ENCODE measurements at places on chromosomes 5 and 9.

GRCh38 chr5:34499001-34499734 is 157.0 kb upstream of the RAI14 start:
- DNase-seq = no peak

DNA sequence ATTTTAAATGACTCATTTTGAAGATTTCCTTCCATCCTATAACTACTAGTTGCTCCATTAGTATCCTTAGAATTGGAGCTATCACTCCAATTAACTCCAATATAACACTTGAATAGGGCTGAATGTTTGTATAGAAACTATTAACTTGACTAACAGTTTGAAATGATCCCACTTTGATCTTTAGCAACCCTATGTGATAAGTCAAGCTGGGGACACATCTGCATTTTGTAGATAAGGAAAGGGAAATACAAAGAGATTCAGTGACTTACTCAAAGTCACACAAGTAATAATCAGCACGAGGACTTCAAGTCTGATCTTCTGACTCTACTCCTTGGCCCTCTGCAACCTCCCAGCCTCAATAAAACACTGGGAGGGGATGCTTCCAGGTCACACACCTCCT is 101.1 kb downstream of the TMEM215 start:
- DNase-seq = no peak

GRCh38 chr5:113123618-113124017 is 147.0 kb downstream of the DCP2 start:
- DNase-seq = no peak

GRCh38 chr9:121581786-121582600 is 69.4 kb upstream of the DAB2IP start:
- DNase-seq = no peak

DNA sequence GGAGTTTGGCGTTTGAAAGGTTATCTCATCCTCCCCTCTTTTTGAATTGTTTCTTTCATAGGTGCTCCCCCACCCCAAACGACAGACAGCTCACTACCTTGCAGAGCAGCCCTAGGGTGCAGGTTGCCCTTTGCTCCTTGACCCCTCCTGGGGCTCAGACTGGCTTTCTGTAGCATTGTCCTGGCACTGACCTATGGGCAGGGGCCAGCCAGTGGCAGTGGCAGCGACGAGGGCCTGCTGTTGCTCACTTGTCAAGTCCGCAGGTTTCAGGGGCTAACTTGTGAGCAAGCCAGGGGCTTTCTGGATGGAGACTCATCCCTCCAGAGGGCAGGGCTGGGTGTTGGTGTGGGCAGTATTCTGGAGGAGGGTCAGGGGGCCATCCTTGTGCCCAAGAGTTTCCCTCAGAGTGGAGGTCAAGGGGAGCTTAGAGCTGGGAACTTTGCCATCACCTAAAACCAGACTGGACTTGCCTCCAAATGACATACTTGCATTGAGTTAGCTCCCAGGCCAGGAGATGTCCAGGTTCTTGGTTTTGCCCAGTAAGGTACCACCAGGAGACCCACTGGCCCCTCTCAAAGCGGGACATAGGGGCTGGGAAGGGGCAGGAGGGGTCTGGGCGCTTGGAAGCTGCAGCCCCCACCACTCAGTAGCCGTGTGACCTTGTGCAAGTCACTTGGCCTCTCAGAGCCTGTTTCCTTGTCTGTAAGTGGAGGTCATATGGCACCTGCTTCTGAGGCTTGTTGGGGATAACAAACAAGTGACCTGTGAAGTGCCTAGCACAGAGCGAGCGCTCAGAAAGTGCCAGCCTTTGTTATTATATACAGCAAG is 53.5 kb upstream of the CDKN2AIPNL start:
- DNase-seq = no peak

DNA sequence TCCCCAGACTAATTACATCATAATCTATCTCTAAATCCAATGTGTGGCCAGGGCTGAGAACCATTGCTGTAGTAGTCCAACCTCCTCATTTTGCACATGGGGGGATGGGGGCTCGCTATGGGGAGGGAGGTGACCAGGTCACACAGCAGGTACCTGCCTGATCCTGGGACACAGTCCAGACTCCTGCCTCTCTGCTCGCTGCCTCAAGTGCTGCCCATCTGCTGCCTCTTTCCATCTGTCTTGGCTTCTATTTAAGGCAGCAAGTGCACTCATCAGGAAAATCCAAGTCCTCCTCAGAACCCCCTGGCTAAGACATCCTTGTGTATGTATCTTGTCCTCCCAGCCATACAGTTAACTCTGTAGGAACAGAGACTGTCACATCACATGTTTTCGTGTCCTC is 57.7 kb upstream of the FRRS1L start:
- no peak for DNase-seq

DNA sequence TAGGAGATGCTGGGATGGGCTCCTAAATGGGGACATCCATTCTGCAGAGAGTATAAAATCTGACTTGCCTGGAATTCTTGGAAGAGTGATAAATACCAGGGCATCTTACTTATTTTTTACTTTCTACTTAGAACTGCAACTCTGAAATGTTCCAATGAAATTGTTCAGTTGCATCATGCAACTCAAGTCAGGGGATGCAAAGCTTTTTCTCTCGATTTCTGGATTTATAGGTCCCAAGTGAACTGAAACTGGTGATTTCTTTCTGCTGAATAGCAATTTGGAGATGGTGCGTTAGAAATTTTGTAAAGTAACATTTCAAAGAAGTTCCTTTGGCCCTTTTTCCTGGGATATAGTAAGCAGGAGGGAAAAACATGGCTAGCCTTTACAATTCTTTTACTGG is 238.4 kb upstream of the CD180 start:
- DNase-seq = no peak

DNA sequence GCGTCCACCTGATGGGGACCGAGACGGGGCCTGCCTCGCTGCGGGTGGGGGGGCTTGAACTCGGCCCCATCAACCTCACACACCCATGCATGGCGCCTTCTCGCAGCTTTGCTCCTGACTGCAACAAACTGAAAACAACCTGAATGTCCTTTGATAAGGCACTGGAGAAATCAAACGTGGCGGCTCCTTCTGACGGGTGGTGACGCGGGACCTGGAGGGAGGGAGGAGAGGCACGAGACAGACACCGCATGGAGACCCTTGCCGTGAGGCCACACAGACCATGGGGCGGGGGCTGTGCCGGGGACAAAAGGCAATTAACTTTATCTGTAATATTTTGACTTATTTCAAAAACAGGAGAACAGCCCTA is 48.6 kb downstream of the NACC2 start:
- DNase-seq = no peak

GRCh38 chr9:124514874-124515273 is 7.7 kb upstream of the NR5A1 start:
- DNase-seq = no peak

DNA sequence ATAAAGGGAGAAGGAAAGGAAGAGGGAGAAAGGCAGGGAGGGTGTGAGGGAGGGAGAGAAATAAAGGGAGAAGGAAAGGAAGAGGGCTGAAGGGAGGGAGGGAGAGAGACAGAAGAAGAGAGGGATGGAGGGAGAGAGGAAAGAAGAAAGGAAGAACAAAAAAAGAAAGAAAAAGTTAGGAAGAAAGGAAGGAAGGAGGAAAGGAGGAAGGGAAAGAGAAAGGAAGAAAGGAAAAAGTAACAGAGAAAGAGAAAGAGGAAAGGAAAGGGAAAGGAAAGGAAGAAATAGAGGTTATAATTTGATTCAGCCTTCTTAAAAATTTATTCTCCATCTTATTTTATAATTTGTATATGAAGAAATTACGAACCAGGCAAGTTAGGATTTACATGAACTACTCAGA is 836.6 kb upstream of the C9orf72 start:
- no peak for DNase-seq

DNA sequence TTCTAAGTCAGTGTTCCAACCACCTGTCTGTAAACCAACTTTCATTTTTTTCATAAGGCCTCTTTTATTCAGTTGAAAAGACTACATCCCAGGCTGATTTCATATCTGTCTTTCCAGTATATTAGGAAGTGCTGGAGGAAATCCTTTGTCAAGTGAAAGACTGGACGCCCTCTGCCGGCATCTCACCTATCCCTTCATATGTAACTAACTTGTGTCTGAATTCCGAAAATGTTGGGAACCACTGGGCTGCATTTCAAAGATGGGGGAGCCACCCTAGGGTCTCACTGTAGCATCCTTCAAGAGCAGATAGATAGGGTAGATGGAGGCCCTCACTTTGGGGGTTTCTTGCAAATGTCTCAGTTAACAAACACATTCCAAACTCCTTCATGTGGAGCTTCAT is 569.8 kb downstream of the CTNND2 start:
- no peak for DNase-seq

DNA sequence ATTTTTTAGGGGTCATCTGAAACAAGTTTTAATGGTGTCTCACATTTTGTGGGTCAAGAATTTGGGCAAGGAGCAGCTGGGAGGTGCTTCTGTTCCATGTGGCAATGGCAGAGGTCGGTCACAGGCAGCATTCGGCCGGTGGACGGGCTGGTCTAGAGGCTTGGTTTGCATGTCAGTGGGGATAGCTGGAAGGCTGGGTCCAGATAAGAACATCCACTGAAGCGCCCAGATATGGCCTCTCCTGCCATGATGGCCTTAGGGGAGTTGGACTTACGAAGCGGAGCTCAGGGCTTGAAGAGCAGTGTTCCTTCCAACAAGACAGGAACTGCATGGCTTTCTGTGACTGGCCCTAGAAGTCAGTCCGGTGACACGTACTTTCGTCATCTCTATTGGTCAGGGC is 30.3 kb downstream of the LHFPL2 start:
- DNase-seq = no peak

GRCh38 chr9:14127656-14128055 is 186.3 kb downstream of the NFIB start:
- DNase-seq = no peak

Data from SK-N-MC (cell line).